Naive thymus-derived CD4-positive, alpha-beta T cell (primary cell): ENCODE measurements at places on chromosomes 7 and 10. TPM values are rescaled to one million over a fixed set of nuclear protein-coding genes. Genes with fewer than 3 reads are reported as not detected.

Gene SPACDR
- 2.1 and 4.4 TPM in 2 replicates for total RNA-seq

- DNase-seq: no peak
Observed at GRCh38 chr10:28959850-28960501, 282.7 kb downstream of the BAMBI start.

Gene OGA
- total RNA-seq: 326 TPM

Gene EPHB4
- total RNA-seq: 7.9 TPM

- DNase-seq: no peak
Observed at GRCh38 chr7:36855330-36855729, 131.0 kb upstream of the AOAH start.

DNA sequence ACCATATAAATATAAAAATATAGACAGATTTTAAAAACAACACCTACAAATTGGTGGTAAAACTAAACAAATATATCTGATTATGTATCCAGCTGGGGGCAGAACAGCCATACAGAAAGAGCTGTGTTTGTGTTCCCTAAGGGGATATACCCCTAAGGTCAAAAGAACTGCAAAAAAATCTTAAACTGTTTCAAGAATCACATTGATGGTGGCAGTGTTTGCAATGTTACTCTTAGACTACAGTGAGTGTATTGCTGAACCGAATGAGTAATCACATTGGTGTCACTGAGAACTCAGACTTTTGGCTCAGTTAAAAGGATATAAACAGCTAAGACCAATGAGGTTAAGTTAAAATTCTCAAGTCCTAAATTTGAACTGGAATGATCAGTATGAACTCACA, 27.1 kb upstream of the PTPRN2 start:
- DNase-seq: no peak

Gene PNLIP
- total RNA-seq: not detected in 2 replicates

- DNase-seq: no peak
Observed at GRCh38 chr7:13953368-13953767, 36.1 kb downstream of the ETV1 start.

DNA sequence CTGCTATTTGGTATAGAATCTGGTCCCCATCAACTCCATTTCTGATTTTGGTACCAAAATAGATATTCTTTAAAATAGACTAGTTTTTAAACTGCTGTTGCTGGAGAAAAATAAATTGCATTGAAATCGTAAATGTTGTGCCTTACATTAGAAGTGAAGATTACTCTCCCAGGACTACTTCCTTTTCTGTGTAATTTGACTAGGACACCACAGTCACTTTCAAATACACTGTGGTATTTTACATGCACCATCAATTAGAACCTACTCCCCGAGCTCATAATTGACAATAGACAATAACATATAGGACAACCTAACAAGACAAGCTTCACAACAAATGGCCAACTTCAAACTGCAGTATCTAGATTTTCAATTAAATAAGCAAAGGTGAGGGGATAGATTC, 211.5 kb downstream of the DGKB start:
- DNase-seq: no peak

DNA sequence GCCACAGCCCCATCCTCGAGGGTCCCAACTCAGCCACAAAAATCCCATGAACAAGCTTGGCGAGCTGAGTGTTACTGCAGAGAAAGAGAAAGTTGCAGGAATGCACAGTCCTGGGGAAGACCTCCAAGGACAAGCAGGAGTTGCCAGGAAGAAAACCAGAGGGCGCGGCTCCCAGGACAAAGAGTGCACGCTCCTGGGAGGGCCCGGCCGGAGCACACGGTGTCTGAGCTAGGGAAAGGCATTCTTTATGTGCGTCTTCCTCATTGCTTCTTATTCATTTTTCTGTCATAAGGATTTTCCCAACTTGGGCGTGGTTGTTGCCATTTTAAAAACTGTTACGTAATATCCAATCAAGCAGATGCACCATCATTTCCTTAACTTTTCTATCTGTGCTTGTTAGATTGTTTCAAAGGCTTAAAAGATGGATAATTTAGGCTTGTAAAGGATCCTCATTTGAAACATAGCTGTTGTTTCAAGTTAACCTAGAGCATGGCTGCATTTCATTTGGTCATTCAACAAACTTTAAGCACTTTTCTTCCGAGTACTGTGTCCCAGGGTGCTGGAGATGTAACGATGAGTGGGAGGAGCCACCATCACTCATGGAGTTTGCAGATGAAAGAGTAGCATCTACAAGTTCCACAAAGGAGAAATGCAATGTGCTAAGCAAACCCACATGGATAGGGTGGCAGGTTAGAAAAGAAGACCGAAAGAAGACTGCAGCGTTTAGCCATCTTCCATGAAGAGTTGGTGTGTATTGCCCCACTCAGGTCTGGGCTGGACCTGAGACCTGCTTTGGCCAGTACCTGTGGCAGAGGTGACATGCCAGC, 5.6 kb upstream of the CNPY1 start:
- DNase-seq: no peak

Gene UCMA
- not detected in 2 replicates for total RNA-seq

DNA sequence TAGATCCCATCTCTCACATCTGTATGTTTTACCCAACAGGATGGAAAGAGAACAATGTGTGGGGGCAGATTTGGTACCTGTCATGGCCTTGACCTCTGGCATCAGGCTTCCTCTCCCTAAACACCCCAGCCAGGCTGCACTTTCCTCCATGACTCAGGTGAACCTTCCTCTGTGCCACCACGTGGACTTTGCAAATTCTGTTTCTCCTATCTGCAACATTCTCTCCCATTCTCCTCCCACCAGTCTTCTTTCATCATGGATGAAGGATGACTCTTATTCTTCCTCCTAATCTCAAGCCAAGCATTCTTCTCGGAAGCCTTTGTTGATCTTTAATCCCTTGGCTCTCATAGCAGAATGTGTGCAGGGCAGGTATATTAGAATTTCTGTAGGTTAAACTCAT, 355.4 kb downstream of the KCNMA1 start:
- no peak for DNase-seq

Gene SFTPD
- 0.59 TPM for total RNA-seq

- DNase-seq: no peak
Observed at GRCh38 chr10:124716369-124716768, 27.8 kb downstream of the FAM53B start.

Gene ADRB1
- total RNA-seq: not detected in 2 replicates

GRCh38 chr10:7956508-7956907, 98.0 kb upstream of the GATA3 start:
- DNase-seq: no peak

Gene ELN
- not detected for total RNA-seq
